Upper lobe of left lung (tissue), 6 donors: ENCODE measurements at places on chromosomes 6 and 20. TPM values are rescaled to one million over a fixed set of nuclear protein-coding genes. Genes with fewer than 3 reads are reported as not detected.

GRCh38 chr6:104159045-104159618, 700.6 kb downstream of the HACE1 start:
- no peaks in the 10 kb centered on the region for H3K4me1 ChIP-seq
- no peaks in the 10 kb centered on the region for H3K27me3 ChIP-seq
- no peak for DNase-seq
- H3K36me3 ChIP-seq = no peaks in the 10 kb centered on the region
- H3K4me3 ChIP-seq = no peak overlapping the region

- H3K4me3 ChIP-seq = peak overlapping the region; percentile 91
- no peaks in the 10 kb centered on the region for H3K27me3 ChIP-seq
- H3K36me3 ChIP-seq = peaks cover 12% of the 10 kb centered on the region
- H3K4me1 ChIP-seq = peaks cover 28% of the 10 kb centered on the region
- peak overlapping the region; percentile 99 for H3K27ac ChIP-seq
- DNase-seq = peak; percentile 61
Measured at GRCh38 chr20:62143957-62144825, 622 bp downstream of the SS18L1 start.

DNA sequence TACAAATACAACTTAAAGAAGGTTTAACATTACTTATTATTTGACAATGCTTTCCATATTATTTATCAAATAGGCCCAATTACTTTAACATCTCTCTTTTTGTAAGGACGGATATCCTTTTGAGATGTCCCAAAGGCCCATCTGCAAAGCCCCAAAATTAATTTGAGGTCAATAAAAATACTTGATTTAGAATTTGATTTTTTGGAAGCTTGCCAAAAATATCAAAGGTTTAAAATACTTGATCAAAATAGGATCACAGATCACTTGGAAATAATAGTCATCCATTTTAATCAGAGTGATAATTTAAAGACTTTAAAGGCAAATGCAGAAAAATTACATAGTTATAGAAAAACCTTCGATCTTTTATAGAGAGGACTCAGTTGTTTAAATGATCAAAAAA, 8.1 kb downstream of the C6orf58 start:
- no peaks in the 10 kb centered on the region for H3K4me1 ChIP-seq
- DNase-seq = no peak
- no peak overlapping the region for H3K27ac ChIP-seq

- no peaks in the 10 kb centered on the region for H3K4me1 ChIP-seq
- no peaks in the 10 kb centered on the region for H3K27me3 ChIP-seq
- no peak overlapping the region for H3K4me3 ChIP-seq
- DNase-seq = no peak
Measured at GRCh38 chr6:8277769-8278168, 157.6 kb downstream of the SLC35B3 start.

DNA sequence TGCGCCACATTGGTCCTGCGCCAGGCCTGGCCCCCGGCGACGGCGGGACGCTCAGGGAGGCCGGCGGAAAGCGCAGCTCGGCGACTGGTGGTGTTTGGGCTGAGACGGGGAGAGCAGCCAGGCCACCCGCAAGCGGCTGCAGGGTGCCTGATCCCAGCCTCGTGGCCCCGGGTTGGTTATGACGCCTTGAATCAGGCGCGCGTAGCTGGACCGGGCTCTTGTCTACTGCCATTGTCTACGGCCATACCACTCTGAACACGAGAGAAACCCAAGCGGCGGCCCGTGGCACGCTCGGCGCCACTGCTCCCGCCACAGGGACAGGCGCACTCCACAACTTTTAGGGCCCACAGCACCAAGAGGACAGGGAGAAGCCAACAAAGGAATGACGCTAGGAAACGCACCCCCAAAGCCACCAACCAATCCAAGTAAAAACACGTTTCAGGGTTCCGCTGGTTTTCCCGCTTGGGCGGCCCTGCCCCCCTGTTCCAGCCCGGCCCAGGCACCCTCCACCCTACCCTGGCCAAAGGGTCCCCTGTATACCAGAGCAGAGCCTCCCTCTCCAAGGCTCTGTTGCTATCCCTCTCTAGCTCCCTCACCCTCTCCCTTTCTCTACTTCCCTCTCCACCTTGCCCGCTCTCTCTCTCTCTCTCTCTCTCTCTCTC, 1849.3 kb upstream of the DEFB115 start:
- no peak overlapping the region for H3K27ac ChIP-seq
- H3K4me1 ChIP-seq = no peaks in the 10 kb centered on the region
- DNase-seq = peak; percentile 75
- no peaks in the 10 kb centered on the region for H3K36me3 ChIP-seq

The FAM184A gene
- total RNA-seq = 8.4 TPM

The PBOV1 gene
- not detected for total RNA-seq

The GSTA3 gene
- total RNA-seq = 0.46 TPM

The GSTA4 gene
- total RNA-seq = 69.3 TPM
